ENCODE measurements at places on chromosomes 2 and 18.

GRCh38 chr2:172357442-172357841 is 69.9 kb upstream of the ITGA6 start:
- no peak for DNase-seq

GRCh38 chr2:64052463-64053241 is 33.4 kb upstream of the VPS54 start:
- no peak for DNase-seq

DNA sequence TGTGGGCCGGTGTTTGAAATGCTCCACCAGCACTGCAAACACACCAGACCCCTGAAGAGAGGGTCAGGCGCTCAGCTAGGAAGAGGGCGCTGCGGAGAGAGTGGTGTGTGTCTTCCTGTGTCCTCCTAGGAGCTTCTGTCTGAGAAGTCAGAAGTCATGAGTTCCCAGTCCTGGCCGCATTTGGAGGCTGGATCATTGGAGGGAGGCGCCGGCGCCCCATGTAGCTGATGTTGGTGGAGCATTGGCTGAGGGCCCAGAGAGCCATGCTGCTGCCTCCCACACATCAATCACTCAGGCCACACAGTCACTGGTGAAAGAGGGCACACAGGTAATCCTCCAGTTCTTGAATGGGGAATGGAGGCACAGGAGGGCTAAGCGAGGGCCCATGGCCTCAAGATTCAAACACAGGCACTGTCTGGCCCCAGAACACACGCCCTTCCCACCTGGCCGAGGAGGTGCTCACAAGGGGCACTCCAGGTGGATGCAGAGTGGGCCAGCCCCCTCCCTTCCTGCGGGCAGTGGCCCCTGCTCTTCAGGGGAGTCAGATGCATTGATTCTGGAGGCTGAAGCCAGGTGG is 66.3 kb downstream of the RRM2 start:
- DNase-seq, result no peak

DNA sequence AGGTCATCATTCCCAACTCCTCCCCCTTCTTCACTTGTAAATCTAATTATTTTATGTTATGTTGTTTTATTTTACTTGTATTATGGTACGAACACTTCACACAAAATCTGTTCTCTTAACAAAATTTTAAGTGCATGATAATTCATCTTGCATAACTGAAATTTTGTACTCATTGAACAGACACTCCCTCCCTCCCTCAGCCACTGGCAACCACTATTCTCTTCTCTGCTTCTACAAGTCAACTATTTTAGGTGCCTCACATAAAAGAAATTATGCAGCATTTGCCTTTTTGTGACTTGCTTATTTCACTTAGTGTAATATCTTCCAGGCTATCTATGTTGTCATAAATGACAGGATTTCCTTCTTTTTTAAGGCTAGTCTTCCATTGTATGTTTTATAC is 30.4 kb upstream of the OSBPL6 start:
- no peak for DNase-seq

DNA sequence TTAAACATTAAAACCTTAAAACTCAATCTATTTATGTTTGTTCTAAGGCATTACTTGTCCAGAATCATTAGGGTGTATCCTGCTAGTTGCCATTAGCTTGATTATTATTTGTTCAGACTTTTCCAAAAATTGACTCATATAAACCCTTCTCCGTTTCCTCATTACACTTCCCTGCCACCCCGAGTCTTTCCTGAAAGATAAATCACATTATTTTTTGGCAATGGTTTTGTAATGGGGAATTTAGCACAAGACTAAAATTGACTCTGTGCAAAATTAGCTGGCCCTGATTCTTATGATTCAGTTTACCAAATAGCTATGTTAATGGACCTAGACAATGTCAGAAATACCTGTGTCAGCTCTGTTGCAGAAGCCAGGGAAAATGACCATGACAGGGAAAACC is 112.2 kb upstream of the NT5C1B start:
- no peak for DNase-seq

- no peak for DNase-seq
Measured at GRCh38 chr2:186771850-186772463, 77.0 kb downstream of the ZSWIM2 start.

DNA sequence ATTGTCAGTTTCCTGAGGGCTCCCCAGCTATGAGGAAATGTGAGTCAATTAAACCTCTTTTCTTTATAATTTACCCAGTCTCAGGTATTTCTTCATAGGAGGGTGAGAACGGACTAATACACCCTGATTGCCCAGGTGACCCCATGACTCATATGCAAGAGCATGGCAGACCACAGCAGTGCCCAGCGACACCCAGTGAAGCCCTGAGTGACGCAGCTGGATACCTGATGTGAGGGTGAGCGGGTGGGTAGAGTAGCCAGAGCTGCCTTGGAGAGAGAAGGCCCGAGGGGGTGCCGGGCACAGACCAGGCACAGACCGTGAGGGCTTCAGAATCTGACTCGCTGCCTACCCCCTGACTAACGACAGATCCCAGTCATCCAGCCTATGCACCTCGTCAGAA is 15.4 kb downstream of the ALPG start:
- DNase-seq, result no peak

- no peak for DNase-seq
Measured at GRCh38 chr2:20129331-20130159, 78.1 kb upstream of the LAPTM4A start.

GRCh38 chr2:54429054-54429453 is 27.1 kb upstream of the SPTBN1 start:
- DNase-seq, result no peak

DNA sequence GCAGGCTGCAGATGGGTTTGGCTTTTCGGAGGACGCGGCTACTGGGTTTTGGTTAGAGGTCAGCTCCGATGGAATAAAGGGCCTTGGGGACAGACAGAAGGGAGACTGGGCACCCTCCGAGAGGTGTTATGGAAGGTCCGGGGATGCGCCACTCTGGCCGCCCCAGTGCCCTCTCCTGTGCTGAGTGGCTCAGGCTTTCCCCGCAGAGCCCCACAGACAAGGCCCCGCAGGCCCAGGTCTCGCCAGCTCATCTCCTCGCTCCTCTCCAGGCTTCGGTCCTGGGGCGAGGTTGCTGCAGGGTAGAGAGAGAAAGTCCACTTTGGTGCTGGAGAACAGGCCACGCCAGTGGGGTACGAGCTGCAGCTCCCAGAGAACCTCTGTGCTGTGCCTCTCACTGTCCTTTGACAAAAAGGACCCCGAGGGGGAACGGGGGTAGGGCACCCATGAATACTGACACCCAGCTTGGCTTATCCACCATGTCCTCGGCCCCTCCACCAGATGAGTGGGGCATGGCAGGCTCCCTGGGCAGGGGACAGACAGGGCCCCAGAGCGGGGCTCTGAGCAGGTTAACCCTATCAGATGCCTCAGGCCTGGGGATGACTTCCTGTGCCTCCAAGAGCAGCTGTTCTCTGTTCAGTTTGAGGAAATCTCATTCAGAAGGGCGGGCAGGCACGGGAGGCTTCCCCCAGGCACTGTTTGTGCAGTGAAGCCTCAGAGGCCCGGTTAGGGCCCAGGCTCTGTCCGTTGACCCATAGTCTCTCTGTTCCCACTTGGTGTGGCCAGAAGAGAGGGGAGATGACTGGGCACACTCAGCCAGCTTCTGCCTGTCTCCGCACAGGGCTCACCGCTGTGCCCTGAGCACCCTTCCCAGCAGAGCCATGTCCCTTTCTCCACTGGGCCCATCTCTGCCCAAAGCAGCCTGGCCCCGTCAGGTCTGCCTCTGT is 15.7 kb upstream of the CNNM3 start:
- DNase-seq, result no peak

GRCh38 chr18:13395577-13395976 is 177.0 kb downstream of the LDLRAD4 start:
- DNase-seq, result no peak

GRCh38 chr2:11068856-11069526 is 86.3 kb upstream of the SLC66A3 start:
- DNase-seq, result no peak

GRCh38 chr2:39933196-39933595 is 154.1 kb upstream of the THUMPD2 start:
- no peak for DNase-seq

DNA sequence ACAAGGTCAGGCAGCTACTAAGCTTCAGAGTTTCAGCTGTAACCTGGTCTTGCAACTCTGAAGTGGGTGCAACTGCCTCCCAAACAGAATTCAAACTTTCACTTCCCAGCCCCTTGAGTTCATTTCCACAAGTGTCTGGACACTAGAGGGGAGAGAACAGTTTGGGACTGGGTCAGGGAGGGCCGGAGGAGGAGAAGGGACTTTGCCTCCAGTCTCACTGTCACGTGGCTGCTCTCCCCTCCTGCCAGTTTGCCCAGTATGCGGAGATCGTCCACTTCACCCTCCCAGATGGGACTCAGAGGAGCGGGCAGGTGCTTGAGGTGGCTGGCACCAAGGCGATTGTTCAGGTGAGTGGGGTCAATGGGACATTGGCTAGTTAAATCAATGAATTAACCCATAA is 20.6 kb upstream of the ANKRD53 start:
- DNase-seq, result no peak

- no peak for DNase-seq
Measured at GRCh38 chr2:2850218-2850755, 519.2 kb upstream of the MYT1L start.

Data from activated naive CD8-positive, alpha-beta T cell treated with anti-CD3 and anti-CD28 coated beads, Interleukin-2, amount 50 U/mL, for 16 hours (primary cell).